Mesothelial cell of epicardium (in vitro differentiated cells): ENCODE measurements at places on chromosomes 4 and X. TPM values are rescaled to one million over a fixed set of nuclear protein-coding genes. Genes with fewer than 3 reads are reported as not detected.

Gene BEND2
- not detected in 3 replicates for total RNA-seq

GRCh38 chrX:150205011-150205410, 158.1 kb upstream of the MAMLD1 start:
- no peak for DNase-seq

DNA sequence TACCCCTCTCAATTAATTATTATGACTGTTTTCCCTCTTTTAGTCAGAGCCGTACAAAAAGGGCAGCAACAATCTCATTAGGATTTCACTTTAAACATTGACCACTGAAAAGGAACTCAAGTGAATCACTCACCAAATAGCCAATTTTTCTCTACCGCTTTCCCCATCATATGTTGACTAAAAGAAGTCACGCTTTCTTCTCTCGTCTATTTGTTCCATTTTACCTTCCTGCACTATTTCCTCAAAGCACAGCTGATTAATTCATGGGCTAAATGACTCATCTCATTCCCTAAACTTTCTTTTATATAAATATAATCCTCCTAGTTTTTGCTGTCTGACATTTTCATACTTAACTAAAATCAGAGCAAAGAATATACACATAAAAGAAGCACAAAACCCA, 8.2 kb downstream of the MID1 start:
- DNase-seq, result no peak

- DNase-seq, result no peak
Measured at GRCh38 chrX:103275947-103276567, 493 bp downstream of the TCEAL5 start.

Gene TCEAL3
- 11.9 to 13.0 TPM (median 11.9 TPM) in 3 replicates for total RNA-seq

Gene SYN1
- total RNA-seq, result 3.7 to 4.4 TPM (median 4.2 TPM) in 3 replicates

DNA sequence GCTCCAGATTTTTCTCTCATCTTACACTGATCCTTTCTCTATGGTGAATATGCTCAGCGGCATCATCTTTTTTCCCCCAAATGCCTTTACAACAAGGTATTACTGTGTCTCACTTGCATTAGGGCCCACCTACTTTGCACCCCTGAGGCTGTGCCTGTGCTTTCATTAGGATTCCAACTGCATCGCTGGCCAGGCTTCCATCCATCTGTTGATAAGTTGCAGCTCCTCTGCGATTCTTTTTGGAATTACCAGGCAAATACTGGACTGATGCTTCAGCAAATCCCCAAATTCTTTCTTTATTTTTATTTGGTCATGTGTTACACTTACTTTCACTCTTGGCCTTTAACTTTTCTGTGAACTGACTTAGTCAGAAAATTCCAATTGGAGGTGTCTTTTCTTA, 77.3 kb downstream of the AFF2 start:
- DNase-seq, result no peak

GRCh38 chrX:107648332-107648731, 20.0 kb downstream of the PRPS1 start:
- no peak for DNase-seq

- no peak for DNase-seq
Measured at GRCh38 chr4:168573870-168574269, 77.0 kb downstream of the PALLD start.

GRCh38 chr4:123671636-123672404, 275.2 kb downstream of the SPRY1 start:
- no peak for DNase-seq

DNA sequence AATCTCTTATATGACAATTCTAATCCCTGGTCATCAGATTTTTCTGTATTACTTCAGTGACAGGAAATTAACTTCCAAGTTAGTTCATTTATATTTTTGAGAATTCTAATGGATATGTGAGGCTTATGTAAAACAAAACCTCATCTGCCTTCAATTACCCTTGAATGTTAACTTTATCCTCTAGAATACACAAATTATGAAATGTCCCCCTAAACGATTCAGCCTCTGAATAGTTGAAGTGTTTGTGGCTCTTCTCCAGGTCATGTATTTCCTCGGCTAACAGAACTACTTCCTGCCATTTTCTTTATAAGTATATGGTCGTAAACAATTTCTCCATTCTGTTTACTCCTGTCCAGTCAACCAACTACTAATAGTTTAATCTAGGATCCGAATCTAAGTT, 401.3 kb downstream of the PCDH10 start:
- no peak for DNase-seq

DNA sequence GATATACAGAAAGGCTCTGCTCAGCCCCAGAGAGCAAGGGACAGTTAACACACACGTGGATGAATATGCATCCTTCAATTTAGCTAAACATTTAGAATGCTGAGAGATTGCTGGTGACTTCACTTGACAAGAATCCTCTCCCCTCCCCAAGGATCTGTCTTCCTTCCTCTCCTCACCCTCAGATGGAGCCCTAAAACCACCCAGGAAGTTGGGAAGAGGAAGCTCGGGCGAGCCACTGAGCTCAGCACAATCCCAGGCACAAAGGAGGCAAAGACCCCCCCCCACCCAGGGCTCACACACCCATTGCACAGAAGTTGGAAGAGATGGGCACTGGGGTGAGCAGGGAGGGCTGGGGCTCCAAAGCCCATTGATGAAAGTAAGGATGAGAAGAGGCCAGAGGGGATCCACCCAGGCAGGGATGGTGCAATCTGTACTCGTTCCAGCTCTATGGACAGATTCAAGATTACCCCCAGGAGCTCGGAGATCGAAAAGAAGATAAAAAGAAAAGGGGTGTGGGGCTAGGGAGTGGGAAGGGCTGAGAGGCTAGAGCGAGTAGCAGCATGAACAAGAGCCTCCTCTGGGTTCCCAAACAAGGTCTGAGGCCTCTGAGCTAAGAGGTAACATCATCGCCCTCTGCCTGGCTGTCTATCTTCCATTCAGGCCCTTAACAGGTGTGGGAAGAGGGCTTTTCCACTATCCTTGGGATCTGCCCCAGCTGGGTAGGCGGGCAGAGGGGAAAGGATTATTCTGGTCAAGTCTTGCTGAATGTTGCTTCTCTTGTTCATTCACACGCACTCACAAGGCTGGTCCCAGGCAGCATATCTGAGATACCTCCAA, 1.2 kb downstream of the TFE3 start:
- DNase-seq, result no peak

- no peak for DNase-seq
Measured at GRCh38 chr4:73583666-73584065, 36.6 kb downstream of the RASSF6 start.

- DNase-seq, result no peak
Measured at GRCh38 chrX:100642290-100642689, 1.7 kb upstream of the SRPX2 start.
